Adrenal gland (tissue), 19 donors: ENCODE measurements at places on chromosomes 6 and 20. TPM values are rescaled to one million over a fixed set of nuclear protein-coding genes. Genes with fewer than 3 reads are reported as not detected.

- no peak for DNase-seq
Measured at GRCh38 chr20:25214426-25214790, 18.9 kb downstream of the ENTPD6 start.

- DNase-seq = no peak
Measured at GRCh38 chr6:5896476-5897200, 110.1 kb downstream of the NRN1 start.

GRCh38 chr6:139161169-139161568 lies 26.3 kb downstream of the HECA start:
- no peak for DNase-seq

DNA sequence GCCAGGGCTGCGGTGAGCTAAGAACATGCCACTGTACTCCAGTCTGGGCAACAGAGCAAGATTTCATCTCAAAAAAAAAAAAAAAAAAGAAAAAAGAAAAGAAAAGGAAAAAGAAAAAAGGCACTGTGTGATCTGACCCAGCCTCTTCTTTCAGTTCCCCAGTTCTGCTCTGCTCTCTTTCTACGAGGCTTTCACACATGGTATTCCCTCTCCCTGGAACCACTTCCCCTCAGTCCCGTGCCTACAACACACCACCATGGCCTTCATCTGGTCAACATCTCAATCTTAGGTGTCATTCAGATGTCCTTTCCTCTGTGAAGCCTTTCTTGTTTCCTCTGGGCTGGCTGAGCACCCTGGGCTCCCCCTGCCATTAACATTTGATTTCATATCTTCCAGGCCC lies 2.3 kb upstream of the DSN1 start:
- no peak for DNase-seq

- DNase-seq = no peak
Measured at GRCh38 chr6:125759959-125760457, 10.6 kb downstream of the HEY2 start.

- DNase-seq = no peak
Measured at GRCh38 chr20:6954219-6954618, 186.7 kb downstream of the BMP2 start.

DNA sequence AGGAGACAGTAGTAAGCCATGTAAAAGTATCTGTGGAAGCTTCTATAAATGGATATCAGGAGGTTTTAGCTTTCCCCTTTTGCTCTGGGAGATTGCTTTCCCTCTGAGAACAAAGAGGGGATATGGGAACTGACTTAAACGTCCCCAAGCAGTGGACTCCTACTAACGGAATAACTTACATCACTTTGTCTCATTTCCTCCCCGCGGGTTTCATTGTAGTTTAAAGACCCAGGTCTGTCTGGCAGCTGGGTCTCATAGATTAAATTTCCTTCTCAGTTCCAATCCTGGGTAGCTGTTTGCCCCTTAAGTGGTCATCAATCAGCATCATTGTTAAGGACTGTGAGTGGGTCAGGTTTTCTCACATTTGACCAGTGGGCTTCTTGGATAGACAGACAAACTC lies 68.7 kb downstream of the PLAGL1 start:
- DNase-seq = no peak

- DNase-seq = peak; percentile 17
Measured at GRCh38 chr6:169775321-169775720, 23.9 kb downstream of the ERMARD start.

- DNase-seq = peak; percentile 52
Measured at GRCh38 chr20:688809-689212, 13.2 kb upstream of the SCRT2 start.

DNA sequence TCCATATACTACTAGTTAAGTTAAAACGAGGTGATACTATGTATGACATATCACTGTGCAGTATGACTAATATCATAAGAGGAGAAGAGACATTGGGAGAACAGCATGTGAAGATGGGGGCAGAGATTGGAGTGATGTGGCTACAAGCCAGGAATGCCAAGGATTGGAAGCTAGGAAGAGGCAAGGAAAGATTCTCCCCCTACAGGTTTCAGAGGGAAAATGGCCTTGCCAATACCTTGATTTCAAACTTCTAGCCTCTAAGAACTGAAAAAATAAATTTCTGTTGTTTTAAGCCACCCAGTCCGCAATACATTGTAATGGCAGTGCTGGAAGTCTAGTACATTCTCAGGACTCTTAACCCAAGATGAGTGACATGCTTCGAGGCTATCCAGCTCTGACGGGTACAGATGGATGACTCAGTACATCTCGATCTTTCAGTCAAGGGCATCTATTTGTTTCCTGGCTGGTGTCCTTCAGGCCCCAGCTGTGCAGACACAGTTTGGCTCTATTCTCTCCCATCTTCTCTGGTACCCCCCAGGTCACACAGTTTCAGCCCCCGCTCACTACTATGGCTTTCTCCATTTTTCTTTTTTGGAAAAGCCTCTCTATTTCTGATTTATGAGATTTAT lies 55.5 kb upstream of the THEMIS start:
- DNase-seq = peak; percentile 5

GRCh38 chr20:21982559-21982958 lies 277.1 kb downstream of the PAX1 start:
- DNase-seq = no peak

GRCh38 chr20:31945785-31946184 lies 6.1 kb downstream of the PDRG1 start:
- no peak for DNase-seq

GRCh38 chr6:166951670-166952060 lies 4.7 kb downstream of the RNASET2 start:
- no peak for DNase-seq

GRCh38 chr6:5782783-5783547 lies 223.8 kb downstream of the NRN1 start:
- no peak for DNase-seq

The ATP9A gene
- 17.7 TPM for total RNA-seq

The HDGFL1 gene
- not detected for total RNA-seq

The HLA-DPA1 gene
- total RNA-seq = 260 TPM

The EPHA7 gene
- 0.78 TPM for total RNA-seq

The FAXC gene
- 3.6 TPM for total RNA-seq

The TFEB gene
- 20.2 TPM for total RNA-seq
